ENCODE measurements at places on chromosomes 7 and 10. TPM values are rescaled to one million over a fixed set of nuclear protein-coding genes. Genes with fewer than 3 reads are reported as not detected.

DNA sequence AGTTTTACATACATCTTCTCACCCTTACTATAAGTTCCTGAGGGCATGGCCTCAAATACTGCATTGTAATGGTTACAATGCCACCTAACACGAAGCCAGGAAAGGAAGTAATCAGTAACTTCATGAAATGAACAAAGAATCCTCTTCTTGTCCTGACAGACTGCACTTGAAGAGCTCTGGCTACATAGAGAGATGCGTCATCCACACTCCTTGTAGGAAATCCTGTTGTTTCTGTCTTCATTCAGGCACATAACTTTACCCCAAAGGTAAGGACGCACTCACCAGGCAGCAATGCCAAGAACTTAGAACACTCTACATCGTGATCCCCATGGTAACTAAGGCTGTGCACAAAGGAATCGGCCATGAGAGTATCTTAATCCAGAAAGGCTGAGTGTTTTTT, 80.3 kb upstream of the ARID5B start:
- no peak for DNase-seq

TUBB8 gene
- total RNA-seq: not detected

GRCh38 chr10:106255111-106255678, 909.3 kb downstream of the SORCS1 start:
- no peak for DNase-seq

DNA sequence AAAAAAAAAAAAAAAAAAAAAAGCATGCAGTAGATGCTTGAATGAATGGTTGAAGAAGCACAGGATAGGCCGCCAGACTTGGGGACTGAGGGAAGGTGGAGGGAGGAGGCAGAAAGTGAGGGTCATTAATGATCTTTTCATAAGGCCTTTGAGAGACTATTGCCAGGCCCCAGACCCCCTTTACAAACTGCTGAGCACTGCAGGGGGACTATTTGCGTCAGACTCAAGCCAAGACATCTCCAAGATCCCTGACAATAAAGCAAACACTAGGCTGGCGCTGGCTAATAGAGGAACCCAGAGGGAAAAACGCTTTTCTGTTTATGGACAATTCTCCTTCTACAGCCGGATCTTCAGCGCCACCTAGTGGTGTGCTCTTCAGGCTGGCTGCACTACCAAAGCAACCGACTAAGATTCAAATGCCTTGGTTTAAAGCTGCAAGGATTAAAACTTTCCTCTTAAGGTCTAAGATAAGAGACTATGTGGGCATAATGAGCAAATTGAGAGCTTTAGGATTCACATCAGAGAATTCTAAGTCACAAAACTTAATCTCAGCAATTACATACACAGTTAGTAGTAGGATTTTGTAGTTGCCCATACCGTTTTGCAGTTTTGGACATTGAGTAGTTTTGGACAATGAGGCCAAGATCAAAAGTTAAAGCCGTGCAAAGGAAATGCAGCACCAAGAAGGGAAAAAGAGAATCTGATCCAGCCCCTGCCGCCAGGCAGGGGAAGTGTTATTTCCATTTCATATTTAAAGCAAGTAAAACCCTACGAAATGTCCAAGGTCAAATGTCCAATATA, 17.9 kb upstream of the AGK start:
- DNase-seq: peak; percentile 76

- no peak for DNase-seq
Observed at GRCh38 chr10:131921184-131921583, 20.4 kb downstream of the PPP2R2D start.

- DNase-seq: no peak
Observed at GRCh38 chr7:139915864-139916716, 87.0 kb downstream of the TBXAS1 start.

DNA sequence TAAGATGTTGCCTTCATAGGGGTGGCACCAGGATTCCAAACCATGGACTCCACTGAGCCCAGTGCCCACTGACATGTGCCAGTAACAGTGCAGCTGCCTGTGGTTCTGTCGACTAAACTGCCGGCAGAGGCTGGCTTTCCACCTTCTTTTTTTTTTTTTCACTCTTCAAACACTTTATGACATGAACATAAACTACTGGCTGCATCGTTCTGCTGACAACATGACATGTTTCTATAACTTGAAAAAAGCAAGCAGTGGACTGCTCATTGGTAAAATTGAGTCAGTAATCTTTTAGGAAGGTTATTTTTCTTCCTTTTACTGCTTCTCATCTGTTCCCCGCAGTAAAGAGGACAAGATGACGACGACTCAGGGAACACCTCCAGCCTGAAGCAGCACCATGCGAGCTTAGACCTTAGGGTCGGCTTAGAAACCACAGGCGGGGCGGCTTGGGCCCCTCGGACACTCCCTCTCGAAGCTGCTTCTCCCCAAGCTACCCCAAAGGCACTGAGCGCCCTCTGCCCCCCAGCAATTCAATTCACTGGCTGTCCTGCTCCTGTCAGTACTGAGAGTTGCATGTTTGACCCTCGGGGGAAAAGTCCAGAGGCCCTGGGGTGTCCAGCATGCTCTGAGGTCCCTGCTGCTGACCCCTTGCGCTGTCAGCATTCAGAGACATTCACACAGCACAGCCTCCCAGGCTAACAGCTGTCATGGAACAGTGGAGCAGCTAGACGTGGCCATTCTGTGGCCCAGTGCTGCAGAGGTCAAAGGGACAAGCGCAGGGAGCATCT, 112.5 kb downstream of the EGFR start:
- no peak for DNase-seq

GRCh38 chr10:55048830-55049498, 247.9 kb upstream of the PCDH15 start:
- DNase-seq: no peak

DNA sequence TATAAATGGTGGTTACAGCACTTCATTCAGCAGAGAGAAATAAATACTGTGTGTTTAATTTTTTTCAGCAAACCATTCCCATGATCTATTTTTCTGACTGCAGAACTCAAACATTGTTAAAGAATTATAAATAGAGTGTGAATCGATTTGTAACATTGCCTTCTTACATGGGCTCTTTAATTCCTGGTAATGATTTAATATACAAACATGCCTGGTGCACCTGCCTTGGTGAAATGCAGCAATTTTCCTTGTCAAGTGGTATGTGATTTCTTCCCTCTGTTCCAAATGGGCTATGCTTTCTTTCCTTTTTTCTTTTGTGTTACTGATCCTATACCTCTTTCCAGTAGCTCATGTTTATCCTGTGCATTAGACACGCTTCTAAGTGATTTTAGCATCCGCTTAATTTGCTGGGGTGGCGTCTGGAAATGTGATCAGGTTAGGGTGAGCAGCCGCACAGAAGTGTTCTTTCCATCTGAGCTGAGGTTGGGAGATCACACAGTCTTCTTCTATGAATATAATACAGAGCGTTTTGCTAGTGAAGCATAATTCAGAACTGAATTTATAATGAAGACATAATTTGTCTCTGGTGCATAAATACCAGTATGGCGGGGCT, 94.3 kb upstream of the ITGB1 start:
- no peak for DNase-seq

GRCh38 chr7:96017877-96018276, 245.5 kb downstream of the DYNC1I1 start:
- no peak for DNase-seq

- DNase-seq: no peak
Observed at GRCh38 chr10:49335364-49335972, 36.5 kb downstream of the C10orf71 start.

ANKRD30A gene
- total RNA-seq: not detected

- DNase-seq: no peak
Observed at GRCh38 chr7:149884016-149884415, 10.2 kb downstream of the ATP6V0E2 start.

DNA sequence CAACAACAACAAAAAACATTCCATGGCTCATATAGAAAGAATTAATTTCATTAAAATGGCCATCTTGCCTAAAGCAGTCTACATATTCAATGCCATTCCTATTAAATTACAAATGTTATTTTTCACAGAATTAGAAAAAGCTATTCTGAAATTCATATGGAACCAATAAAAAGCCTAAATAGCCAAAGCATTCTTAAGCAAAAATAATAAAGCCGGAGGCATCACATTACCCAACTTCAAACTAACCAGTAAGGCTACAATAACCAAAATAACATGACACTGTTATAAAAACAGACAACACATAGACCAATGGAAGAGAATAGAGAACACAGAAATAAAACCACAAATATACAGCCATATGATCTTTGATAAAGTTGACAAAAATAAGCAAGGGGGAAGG, 330.4 kb downstream of the KIF20B start:
- no peak for DNase-seq

DNA sequence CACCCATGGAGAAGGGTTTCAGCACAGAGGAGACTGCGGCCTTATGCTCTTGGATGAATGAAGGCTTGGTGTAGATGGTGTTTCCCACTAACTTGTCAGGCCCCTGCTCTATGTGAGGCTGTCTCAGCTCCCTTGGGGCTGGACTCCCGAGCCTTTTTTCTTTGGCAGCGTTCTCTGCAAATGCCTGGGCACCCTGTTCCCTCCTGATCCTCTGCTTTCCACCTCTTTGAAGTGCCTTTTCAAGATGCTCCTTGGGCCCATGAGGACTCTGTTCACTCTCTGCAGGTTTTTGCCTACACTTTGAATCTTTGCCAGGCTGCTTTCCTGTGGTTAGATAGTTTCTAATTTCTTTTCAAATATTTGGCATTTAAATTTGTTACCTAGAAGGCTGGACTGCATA, 6.8 kb upstream of the ACBD5 start:
- DNase-seq: no peak
